Hepatocyte (in vitro differentiated cells): ENCODE measurements at places on chromosomes 4 and X. TPM values are rescaled to one million over a fixed set of nuclear protein-coding genes. Genes with fewer than 3 reads are reported as not detected.

CYSLTR1 gene
- total RNA-seq: 0.43 and 0.44 TPM in 2 replicates

NKX6-1 gene
- not detected in 2 replicates for total RNA-seq

HSFX3 gene
- not detected in 2 replicates for total RNA-seq

SULT1E1 gene
- 69.8 and 72.5 TPM in 2 replicates for total RNA-seq

CT45A3 gene
- not detected in 2 replicates for total RNA-seq

DNA sequence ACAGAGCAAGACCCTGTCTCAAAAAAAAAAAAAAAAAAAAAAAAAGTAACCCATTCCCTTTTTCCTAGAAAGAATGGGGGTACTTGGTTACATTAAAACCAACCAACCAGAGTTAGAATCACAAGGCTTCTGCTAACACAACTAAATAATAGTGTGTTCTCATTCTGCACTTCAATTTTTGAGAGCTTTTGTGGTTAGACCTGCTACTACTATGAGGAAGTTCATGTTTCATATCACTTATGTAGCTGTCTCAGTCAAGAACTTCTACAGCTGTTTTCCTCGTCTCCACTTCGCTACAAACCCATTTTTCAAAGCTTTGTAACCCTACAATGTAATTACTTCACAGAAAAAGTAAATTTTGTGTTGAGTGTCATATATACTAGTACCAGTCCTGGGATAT, 58.3 kb downstream of the PDHA2 start:
- no peak overlapping the region for H3K27ac ChIP-seq
- no peak overlapping the region for H3K4me3 ChIP-seq
- no peak for DNase-seq
- H3K27me3 ChIP-seq: no peaks in the 10 kb centered on the region
- H3K36me3 ChIP-seq: no peaks in the 10 kb centered on the region

DNA sequence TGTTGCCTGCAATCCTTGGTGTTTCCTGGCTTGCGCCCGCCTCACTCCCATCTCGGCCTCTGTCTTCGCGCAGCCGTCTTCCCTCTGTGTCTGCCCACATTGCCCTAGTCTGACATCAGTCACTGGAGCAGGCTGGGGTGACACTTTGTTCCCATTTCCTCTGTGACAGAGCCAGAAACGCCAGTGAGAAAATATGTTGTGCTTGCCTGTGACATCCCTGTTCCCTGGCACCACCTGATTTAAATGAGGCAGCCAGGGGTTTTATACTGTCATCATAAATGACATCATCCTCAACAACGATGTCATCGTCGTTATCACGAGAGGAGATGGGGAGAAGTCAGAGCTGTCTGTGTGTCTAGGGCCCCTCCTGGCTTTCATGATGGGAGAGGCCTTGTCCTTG, 29.1 kb downstream of the ZNF185 start:
- no peaks in the 10 kb centered on the region for H3K27me3 ChIP-seq
- no peaks in the 10 kb centered on the region for H3K36me3 ChIP-seq
- no peak for DNase-seq
- H3K4me3 ChIP-seq: no peak overlapping the region

DNA sequence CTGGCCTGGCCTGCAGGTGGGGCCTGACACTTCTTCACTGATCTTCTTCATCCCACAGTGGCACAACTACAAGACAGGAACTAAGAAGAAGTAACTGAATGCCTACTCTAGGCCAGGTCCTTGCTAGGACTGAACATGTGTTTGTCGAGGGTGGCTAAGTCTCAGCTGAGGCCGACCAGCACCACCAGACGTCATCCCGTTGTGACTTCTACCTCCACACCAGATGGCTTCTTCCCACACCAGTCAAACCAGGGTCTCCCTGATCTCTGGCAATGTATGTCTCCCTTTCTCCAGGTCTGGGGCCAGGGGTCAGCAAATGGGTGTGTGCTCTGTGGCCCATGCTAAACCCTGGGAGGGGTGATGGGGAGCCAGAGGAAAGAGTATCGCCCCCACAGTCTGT, 40.2 kb downstream of the PJA1 start:
- H3K27me3 ChIP-seq: no peaks in the 10 kb centered on the region
- H3K4me1 ChIP-seq: peaks cover 5% of the 10 kb centered on the region
- H3K4me3 ChIP-seq: no peak overlapping the region
- no peaks in the 10 kb centered on the region for H3K36me3 ChIP-seq
- DNase-seq: no peak
- no peak overlapping the region for H3K27ac ChIP-seq

GRCh38 chrX:41556958-41557357, 109.8 kb downstream of the NYX start:
- no peaks in the 10 kb centered on the region for H3K27me3 ChIP-seq
- no peak overlapping the region for H3K4me3 ChIP-seq
- no peaks in the 10 kb centered on the region for H3K36me3 ChIP-seq
- H3K27ac ChIP-seq: no peak overlapping the region

DNA sequence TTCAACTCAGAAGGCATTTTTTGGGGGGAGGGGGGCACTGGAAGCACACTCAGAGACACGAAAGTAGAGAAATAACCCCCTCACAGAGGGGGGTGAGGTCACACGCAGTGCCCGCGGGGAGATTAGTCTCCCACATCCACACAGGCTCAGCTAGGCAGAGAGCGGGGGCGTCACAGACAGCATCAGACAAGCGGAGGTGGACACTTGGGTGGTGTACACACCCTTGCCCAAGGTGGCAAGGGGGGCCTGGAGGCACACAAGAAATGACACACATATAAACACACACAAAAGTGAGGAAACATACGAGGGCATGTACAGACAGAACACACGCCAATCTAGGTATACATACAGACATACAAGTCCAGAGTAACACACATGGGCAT, 637 bp upstream of the SYN1 start:
- no peak for DNase-seq
- no peaks in the 10 kb centered on the region for H3K36me3 ChIP-seq
- H3K4me1 ChIP-seq: no peaks in the 10 kb centered on the region
- H3K4me3 ChIP-seq: no peak overlapping the region

GRCh38 chr4:102663073-102663472, 97.7 kb downstream of the MANBA start:
- H3K36me3 ChIP-seq: no peaks in the 10 kb centered on the region
- no peaks in the 10 kb centered on the region for H3K27me3 ChIP-seq
- DNase-seq: no peak
- H3K4me3 ChIP-seq: no peak overlapping the region
- H3K4me1 ChIP-seq: no peaks in the 10 kb centered on the region

- DNase-seq: no peak
- no peaks in the 10 kb centered on the region for H3K36me3 ChIP-seq
- H3K4me1 ChIP-seq: no peaks in the 10 kb centered on the region
- H3K4me3 ChIP-seq: no peak overlapping the region
- H3K27ac ChIP-seq: no peak overlapping the region
These were observed 46.1 kb downstream of the CNGA2 start for GRCh38 chrX:151780621-151781020.

DNA sequence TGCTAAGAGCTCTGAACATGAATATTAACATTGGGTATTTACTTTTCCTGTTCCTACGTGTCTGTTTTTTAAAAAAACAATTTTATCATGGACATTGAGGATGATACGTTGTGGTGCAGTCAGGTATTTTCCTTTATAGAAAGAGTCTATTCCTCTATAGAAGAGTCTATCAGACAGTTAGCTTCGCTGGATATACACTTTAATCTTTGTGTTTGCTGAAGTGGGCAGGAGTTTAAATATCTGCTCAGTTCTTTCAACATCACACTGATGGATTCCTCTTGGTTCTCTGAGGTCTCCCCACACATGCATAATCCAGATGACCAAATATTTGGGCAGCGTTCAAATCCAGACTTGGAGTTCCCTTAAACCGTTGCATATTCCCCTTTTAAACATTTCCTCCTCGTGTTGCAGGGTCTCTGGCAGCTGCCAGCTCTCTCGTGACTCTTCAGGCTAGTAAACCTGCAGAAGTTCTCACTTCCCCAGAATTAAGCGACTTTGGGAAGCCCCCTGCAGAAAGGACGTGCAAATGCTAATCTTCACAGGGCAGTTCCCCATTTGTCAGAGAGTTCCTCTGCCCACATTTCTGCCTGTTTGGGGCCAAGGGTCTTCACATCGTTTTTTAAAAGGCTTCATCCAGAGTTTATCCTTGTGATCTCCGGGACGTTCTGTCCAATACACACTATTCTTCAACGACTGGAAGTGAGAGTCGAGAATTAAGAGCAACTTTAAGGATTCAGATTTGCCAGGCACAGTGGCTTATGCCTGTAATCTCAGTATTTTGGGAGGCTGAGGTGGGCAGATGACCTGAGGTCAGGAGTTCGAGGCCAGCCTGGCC, 20.5 kb upstream of the DHRSX start:
- no peak overlapping the region for H3K4me3 ChIP-seq
- no peaks in the 10 kb centered on the region for H3K4me1 ChIP-seq
- DNase-seq: no peak
- no peaks in the 10 kb centered on the region for H3K36me3 ChIP-seq
- no peak overlapping the region for H3K27ac ChIP-seq

GRCh38 chrX:130028196-130028595, 45.8 kb downstream of the BCORL1 start:
- peak; percentile 35 for DNase-seq
- H3K27ac ChIP-seq: no peak overlapping the region
- no peaks in the 10 kb centered on the region for H3K4me1 ChIP-seq
- no peak overlapping the region for H3K4me3 ChIP-seq
- H3K27me3 ChIP-seq: no peaks in the 10 kb centered on the region

GRCh38 chr4:159444678-159445077, 341.8 kb downstream of the RAPGEF2 start:
- no peak overlapping the region for H3K4me3 ChIP-seq
- no peaks in the 10 kb centered on the region for H3K36me3 ChIP-seq
- H3K27me3 ChIP-seq: no peaks in the 10 kb centered on the region
- no peak for DNase-seq

DNA sequence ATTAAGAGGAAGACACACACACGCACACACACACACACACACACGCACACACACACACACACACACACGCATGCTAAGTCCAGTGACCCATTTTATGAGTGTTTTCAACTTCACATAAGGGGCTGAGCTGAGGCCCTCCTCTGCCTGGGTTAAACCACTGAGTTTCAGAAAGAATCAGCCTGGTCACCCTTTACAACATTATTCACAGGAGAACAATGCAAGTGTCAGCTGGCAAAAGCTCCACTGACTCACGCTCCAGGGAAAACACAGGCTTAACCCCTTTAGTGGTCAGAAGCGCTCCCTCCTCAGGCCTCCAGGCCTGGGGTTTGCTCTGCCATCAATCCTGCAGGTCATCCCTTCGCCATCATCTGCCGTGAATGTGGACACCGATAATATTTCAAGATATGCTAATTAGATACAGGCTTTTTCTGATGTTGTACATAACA, 46.9 kb downstream of the ACOX3 start:
- H3K4me3 ChIP-seq: no peak overlapping the region
- peaks cover 8% of the 10 kb centered on the region for H3K4me1 ChIP-seq
- H3K36me3 ChIP-seq: no peaks in the 10 kb centered on the region

DNA sequence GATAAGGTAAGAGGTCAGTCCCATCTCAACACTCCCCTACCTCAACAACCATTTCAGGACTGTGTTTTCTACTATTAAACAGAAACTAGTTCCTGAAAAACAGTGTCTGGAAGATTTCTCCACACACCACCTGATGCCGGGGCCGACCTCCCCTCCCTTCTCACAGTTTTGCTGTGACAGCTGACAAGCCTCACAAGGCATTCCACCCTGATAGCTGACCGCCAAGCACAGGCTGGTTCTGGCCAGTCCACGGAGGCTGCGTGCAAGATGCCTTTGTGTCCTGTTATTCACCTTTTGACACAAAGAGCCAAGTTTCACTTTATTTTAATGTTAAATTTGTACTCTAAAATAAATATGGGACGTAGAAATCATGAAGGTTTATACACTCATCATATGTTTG, 758.6 kb downstream of the PDHA2 start:
- H3K27me3 ChIP-seq: no peaks in the 10 kb centered on the region
- H3K36me3 ChIP-seq: no peaks in the 10 kb centered on the region
- H3K27ac ChIP-seq: peak overlapping the region; percentile 49
- peak; percentile 50 for DNase-seq
- H3K4me3 ChIP-seq: no peak overlapping the region
- H3K4me1 ChIP-seq: no peaks in the 10 kb centered on the region

- no peaks in the 10 kb centered on the region for H3K27me3 ChIP-seq
- no peaks in the 10 kb centered on the region for H3K4me1 ChIP-seq
- H3K27ac ChIP-seq: no peak overlapping the region
These were observed 631 bp upstream of the BMX start for GRCh38 chrX:15499976-15500375.

GRCh38 chrX:53412446-53412845, 10.0 kb downstream of the SMC1A start:
- H3K4me3 ChIP-seq: no peak overlapping the region
- H3K27me3 ChIP-seq: no peaks in the 10 kb centered on the region
- no peak for DNase-seq

- no peak overlapping the region for H3K4me3 ChIP-seq
- no peaks in the 10 kb centered on the region for H3K36me3 ChIP-seq
- H3K27ac ChIP-seq: no peak overlapping the region
- no peak for DNase-seq
- H3K4me1 ChIP-seq: no peaks in the 10 kb centered on the region
These were observed 138.7 kb upstream of the RAPGEF2 start for GRCh38 chr4:158964114-158964727.

DNA sequence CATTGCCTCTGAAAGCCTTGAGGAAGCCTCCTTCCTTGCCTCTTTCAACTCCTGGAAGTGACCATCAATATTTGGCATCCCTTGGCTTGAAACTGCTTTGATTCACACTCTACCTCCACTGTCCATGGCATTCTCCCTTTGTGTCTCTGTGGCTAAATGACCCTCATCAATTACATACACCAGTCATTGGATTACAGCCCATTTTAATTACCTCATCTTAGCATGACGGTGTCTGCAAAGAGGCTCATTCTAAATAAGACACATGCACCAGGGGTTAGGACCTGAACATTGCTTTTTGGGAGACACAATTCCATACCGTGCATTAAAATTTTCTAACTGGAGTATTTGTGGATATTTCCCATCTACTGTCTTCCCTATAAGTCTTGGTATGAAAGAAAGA, 60.7 kb upstream of the FAM9A start:
- H3K36me3 ChIP-seq: no peaks in the 10 kb centered on the region
- H3K27me3 ChIP-seq: no peaks in the 10 kb centered on the region
- no peaks in the 10 kb centered on the region for H3K4me1 ChIP-seq
- H3K27ac ChIP-seq: no peak overlapping the region
- no peak for DNase-seq

GRCh38 chr4:19256823-19257222, 994.9 kb upstream of the SLIT2 start:
- H3K4me1 ChIP-seq: no peaks in the 10 kb centered on the region
- H3K27me3 ChIP-seq: no peaks in the 10 kb centered on the region
- no peaks in the 10 kb centered on the region for H3K36me3 ChIP-seq
- peak overlapping the region; percentile 75 for H3K27ac ChIP-seq
- H3K4me3 ChIP-seq: no peak overlapping the region

DNA sequence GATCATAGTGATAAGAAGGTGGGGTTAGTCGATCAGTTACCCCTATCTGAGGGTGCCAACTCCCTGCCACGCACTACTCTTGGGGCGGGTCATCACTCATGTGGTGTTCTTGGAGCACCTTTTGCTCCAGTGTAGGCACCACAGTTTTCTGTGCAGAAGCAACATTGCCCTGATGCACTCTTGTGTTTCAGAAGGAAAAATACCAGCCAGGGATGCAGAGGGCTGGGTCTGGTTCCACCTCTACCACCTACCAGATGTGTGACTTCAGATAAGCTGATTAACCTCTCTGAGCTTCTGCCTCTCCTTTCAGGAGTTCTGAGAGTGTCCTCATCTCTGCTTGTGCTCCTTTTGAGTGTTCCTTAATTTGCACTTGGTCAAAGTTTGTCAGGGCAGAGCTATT, 29.9 kb upstream of the PROM1 start:
- H3K4me3 ChIP-seq: no peak overlapping the region
- H3K4me1 ChIP-seq: no peaks in the 10 kb centered on the region
- H3K27me3 ChIP-seq: no peaks in the 10 kb centered on the region

GRCh38 chrX:23667239-23668177, at the start of gene PRDX4:
TSS of gene PRDX4 (plus strand) at chrX:23667493. CDS start at chrX:23667571, 78 bp downstream.
- peak within 1 kb of the TSS; percentile 56 for H3K4me3 ChIP-seq
- H3K27ac ChIP-seq: peak within 1 kb of the TSS; percentile 85
- no peaks in the 10 kb centered on the region for H3K27me3 ChIP-seq
